ENCODE measurements at places on chromosomes 3 and 15.

GRCh38 chr15:64624242-64624641 is 151.1 kb downstream of the RBPMS2 start:
- no peak for DNase-seq

- no peak for DNase-seq
Measured at GRCh38 chr3:37666618-37667017, 195.1 kb upstream of the CTDSPL start.

GRCh38 chr3:156788846-156789245 is 37.3 kb upstream of the LEKR1 start:
- DNase-seq = no peak

DNA sequence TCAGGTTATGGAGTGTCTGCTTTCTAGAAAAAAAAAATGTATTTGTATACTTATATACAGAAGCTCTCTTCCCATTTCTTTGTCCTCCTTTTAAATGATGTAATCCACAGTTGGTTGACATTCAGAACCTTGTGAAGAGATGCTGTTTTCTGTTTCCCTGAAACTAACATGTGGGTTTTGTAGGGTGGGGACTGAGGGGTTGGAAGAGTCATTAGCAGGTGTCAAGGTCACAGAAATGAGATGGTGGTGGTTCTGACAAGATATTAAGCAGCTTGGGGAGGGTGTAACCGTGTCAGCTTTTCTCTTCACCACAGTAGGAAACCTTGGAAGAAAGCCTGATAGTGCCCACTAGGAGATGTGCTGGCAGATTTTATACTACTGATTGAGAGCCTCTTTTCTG is 2.4 kb downstream of the RASA2 start:
- DNase-seq = no peak

DNA sequence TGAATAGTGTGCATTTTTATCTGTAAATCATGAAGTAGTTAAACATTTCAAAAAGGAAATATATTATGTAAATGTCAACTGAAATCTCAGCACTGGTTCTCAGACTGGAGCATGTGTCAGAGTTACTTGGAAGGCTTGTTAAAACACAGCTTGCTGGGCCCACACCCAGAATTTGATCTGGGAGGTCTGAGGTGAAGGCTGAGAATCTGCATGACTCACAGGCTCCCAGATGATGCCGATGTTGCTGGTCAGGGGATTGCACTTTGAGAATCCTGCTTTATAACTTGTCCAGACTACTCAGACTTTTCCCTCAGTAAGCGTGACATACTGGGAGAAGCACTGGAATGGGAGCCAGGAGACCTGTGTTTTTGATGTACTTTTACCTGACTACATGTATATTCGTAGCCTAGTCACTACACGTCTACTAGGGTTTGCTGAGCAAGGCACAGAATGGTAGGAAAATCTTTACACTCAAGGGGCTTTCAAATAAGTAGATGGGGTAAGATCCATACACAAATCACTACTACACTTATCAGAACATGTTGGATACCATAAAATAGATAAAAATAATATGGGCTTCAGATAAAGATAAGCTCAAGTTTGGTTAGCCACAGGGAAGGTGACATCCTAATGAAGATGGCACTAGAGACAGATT is 77.1 kb upstream of the MEX3B start:
- peak; percentile 97 for DNase-seq

DNA sequence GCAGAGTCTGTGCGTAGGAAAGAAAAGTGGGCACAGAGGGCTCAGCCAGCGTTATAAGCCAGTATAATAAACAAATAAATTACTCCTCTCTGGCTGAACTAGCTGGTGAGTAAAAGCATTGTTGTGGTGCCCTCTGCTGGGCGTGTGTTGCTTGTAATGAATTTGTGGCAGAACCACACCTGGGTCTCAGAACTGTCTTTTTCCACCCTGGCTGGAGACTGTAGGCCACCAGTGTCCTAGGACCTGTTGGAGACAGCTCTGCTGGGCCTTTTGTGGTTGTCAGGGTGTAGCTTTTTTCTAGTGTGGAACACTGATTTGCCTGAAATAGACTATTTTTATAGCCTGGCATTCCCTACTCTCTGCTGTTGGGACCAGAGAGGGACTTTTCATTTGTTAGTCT is 130.5 kb upstream of the EIF1B start:
- DNase-seq = peak; percentile 31

DNA sequence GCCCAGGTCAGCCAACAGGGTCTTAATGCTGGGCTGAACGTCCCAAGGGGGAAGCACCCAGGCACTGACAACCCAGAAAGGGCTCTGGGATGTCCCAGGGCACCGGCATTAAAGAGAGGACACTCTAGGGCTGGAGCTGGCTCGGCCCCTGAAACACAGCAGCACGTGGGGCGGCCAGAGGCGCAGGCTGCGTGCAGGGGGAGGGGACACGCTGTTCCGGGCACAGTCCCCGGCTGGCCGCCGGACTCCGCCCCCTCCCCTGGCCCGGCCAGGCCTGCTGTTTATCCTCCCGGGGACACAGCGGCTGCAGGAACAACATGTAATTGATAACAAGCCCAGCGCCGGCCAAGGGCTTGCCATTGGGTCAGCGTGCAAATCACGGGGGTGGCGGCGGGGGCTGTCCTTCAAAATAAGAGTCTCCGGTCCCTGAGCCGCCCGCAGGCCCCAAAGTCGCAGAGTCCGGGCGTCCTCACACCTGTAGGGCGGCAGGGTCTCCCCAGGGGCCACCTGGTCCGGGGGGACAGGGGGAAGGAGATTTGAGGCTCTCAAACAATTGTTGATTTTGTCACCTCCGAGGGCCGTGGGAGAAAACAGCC is 1.3 kb downstream of the KLF15 start:
- DNase-seq = no peak

- no peak for DNase-seq
Measured at GRCh38 chr3:37443363-37444035, 269.1 kb upstream of the LRRFIP2 start.

DNA sequence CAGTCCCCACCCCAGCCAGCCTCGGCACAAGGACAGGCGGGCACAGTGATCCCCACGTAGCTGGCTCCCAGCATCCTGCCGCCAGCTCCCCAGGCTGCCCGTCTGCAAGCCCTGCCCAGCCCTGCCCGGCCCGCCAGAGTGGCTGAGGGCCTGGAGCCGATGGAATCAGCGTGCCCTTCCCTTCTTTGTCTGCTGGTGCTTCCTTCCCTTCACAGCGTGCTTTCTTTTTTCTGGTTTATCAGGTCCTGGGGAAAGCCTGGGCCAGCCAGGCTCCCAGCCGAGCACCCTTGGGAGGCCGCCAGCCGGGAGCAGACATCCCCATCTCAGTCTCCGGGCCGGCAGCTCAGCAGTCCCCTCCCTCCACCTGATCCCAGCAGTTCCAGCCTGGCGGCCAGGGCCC is 54.7 kb upstream of the SMAD6 start:
- no peak for DNase-seq

GRCh38 chr3:56157693-56158362 is 310.4 kb downstream of the ERC2 start:
- DNase-seq = no peak

- no peak for DNase-seq
Measured at GRCh38 chr15:68769702-68770101, 51.0 kb downstream of the ANP32A start.

GRCh38 chr15:95799286-95800200 is 531.0 kb upstream of the NR2F2 start:
- DNase-seq = peak; percentile 71

DNA sequence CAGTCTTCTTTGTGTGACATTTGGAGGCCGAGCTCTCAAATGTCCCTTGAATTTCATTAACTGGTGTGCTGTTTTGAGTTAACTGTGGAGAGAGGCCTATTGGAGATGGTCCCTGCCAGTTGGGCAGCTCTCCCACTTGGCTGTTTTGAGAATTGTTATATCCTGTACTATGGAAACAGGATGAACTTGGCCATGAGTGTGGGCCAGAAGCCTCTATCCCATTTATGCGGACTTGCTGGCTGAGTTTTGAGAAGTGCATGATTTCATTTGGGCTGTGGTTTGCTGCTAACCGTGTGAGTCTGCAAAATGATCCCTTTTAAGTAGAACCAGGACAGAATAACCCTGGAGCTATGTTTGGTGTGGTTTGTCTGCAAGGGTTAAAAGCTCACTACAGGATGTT is 366.0 kb downstream of the PTPRG start:
- peak; percentile 56 for DNase-seq

GRCh38 chr15:27538325-27538724 is 560.8 kb downstream of the OCA2 start:
- DNase-seq = no peak

- DNase-seq = peak; percentile 83
Measured at GRCh38 chr3:160473978-160474377, 24.4 kb upstream of the TRIM59 start.

DNA sequence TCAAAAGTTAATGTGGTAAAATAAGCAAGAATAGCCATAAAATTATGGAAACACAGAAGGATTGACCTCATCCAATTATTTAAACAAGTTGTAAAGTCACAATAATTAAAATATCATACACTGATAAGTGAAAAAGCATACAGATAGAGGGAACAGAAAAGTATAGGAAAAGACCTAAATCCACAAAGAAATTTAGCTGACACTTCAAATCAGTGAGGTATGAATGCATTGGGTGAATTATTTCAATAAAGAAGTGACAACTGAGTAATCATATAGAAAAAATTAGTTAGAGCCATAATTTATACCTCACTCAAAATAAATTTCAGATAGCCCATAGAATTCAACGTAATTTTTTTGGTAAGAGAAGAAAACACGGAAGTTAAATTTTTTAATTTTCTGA is 25.1 kb downstream of the TFDP2 start:
- DNase-seq = no peak
